ENCODE measurements at places on chromosomes 1 and 21.

- no peak for DNase-seq
Measured at GRCh38 chr1:118995312-118996016, 7.3 kb upstream of the TBX15 start.

- DNase-seq: no peak
Measured at GRCh38 chr1:39292401-39292800, 87.9 kb downstream of the MACF1 start.

- DNase-seq: no peak
Measured at GRCh38 chr1:203176273-203177035, 828 bp upstream of the MYBPH start.

DNA sequence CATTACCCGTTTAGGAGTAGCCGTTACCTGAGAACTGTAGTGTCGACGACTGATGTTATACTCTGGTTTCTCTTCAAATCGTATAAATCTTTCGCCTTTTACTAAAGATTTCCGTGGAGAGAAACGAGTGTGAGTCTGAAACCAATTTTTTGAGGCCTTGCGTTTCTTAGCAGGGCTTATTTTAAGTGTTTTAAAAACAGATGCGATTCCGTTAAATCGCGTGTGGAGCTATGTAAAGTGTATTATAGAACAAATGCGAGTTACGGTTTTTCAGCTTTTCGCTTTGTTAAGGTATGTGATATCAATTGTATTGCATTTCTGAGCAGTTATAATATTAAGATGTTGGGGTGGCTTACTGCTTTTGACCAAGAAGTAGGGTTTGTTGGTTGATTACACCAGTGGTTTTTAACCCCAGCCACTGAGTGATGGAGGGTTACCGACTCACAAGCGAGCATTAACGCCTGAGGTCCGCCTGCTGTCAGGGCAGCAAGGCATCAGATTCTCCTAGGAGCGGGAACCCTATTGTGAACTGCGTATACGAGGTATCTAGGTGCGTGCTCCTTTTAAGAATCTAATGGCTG is 18.0 kb downstream of the KIAA2013 start:
- DNase-seq: peak; percentile 92

DNA sequence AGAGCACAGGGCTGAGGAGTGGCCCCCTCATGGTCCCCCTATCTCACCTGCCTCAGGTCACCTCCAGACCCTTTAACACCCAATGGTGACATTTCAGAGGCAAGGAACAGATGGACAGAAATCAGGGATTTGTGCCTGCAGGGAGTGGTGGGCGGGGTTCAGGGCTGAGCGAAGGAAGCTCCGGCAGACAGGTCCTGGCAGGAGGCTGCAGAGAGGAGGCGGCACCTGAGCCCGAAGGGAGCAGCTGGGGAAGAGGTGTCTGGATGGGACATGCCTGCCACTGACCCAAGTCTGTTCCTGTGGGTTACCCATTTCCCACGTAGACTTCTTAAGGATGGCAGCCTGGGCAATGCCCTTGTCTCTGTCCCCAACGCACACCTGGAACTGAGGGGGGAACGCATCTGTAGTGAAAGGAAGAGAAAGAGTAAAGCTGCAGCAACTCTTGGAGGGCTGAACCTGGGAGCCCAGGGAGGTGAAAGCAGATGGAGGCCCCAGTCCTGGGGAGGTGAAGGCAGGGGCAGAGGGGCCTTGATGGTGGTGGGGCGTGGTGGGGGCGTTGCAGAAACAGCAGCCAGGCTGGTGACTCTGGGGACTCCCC is 61.6 kb upstream of the ADARB1 start:
- no peak for DNase-seq

GRCh38 chr1:78348496-78349284 is 142.1 kb upstream of the PTGFR start:
- DNase-seq: no peak

DNA sequence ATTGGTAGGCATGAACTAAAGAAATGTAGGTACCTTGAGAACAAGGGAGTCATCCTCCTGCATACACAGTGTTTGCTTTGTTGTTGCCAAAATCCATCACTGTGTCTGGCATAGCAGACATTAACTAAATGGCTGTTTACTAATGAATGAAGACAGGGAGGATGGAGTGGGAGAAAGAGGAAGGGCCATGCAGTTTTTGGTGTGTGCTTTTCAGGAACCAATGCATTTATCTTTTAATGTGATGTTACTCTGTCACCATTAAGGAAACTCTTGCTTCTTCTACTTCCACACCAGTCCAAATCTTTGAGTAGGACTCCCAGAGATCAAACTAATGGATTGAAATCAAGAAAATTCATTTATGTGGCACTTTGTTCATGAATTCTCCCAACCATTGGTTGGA is 55.6 kb upstream of the DUSP10 start:
- no peak for DNase-seq

DNA sequence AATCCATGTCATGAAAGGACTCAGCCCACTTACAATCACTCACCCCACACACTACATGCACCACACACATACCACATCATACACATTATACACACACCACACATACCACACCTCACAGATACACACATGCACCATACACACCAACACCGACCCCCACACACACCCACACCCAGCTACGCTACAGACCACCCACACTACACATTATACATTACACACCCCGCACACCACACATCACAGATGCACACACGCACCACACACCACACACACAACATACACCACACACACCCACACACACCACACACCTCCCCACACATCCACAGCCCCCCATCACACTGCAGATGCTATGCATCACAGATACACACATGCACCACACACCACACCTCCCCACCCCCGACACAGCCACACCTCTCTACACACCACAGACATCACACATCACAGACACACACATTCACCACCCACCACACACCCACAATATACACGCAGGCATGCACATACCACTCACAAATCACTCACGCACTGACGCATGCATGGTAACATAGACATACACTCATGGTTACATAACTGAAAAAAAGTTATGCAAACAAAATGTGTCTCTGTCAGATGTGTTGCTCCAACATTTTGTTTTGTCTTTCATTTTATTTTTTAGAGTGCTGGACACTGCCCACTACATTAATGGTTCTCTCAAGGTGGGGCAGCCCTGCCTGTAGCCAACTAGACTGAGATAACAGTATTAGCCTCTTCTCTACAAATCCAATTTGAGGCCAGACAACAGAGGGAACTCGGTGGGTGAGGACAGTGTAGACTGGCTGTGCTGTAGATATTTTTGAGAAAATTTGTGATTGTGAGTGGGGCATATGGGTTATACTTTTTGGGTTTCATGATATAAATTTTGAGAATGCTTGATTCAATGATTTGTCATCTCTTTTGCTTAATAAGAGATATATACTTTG is 15.2 kb upstream of the PGBD2 start:
- no peak for DNase-seq
